ENCODE measurements at places on chromosomes 2 and 18.

- no peak for DNase-seq
Measured at GRCh38 chr2:24721470-24721869, 71.7 kb downstream of the PTRHD1 start.

- no peak for DNase-seq
Measured at GRCh38 chr2:44937688-44938240, 3.7 kb upstream of the SIX3 start.

- no peak for DNase-seq
Measured at GRCh38 chr2:8496079-8496478, 185.8 kb upstream of the ID2 start.

GRCh38 chr18:50822756-50823155 is 2.9 kb upstream of the MRO start:
- no peak for DNase-seq

DNA sequence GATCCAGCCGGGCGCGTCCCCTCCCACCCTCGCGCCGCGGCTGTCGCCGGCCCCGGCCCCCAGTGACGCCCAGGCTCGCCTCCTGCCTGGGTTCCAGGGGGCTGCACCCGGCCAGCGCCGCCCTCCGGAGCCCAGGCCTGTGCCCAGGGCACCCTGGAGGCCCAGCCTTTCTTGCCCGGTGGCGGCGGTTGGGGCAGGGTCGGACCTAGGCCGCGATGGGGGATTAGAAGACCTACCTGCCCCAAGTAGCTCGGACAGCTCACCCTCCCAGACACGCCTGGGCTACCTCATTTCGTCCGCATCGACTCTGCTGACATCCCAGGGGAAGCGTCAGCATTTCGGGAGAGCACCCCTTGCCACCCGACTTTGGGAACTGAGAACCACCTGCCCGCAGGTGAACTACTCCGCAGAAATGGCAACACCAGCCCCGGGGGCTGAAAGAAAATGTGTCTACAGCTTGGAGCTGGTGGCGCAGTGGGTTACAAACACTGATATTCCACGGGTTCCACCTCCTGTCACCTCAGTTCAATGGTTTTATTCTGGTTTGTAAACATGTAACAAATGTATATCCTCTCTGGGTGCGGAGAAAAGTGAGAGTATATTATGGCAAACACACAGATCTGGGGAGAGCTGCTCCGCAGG is 834 bp upstream of the ARL4C start:
- DNase-seq = no peak

DNA sequence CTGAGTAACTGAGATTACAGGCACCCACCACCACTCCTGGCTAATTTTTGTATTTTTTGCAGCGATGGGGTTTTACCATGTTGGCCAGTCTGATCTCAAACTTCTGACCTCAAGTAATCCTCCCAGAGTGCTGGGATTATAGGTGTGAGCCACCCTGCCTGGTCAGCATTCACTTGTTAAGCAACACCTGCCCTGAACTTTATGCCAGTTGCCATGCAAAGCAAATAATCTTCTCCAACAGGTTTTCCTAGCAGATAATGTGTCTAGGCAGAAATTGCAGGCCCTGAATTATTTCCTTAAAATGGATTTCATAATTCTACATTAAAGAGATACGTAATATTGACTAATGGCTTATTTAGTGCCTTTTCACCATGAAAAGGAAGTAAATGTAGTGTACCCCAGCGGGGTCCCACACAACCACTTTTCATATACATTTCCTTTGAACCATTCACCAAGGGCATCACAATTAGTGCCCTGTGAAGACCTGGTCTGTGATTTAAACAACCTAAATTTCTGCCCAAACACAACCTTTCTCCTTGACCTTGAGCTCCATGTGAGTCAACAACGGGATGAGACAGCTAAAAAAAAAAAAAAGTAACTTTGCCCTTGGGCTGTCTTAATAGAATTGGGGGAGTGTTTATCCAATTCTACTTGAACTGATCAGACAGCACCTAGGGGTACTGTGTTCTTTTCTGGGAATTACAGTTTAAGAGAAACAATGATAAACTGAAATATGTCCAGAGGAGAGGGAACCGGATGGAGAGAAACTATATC is 41.6 kb downstream of the EEF1B2 start:
- no peak for DNase-seq

GRCh38 chr2:214810671-214811070 is 1.2 kb upstream of the BARD1 start:
- no peak for DNase-seq

GRCh38 chr2:240372101-240372500 is 63.4 kb upstream of the GPC1 start:
- no peak for DNase-seq

DNA sequence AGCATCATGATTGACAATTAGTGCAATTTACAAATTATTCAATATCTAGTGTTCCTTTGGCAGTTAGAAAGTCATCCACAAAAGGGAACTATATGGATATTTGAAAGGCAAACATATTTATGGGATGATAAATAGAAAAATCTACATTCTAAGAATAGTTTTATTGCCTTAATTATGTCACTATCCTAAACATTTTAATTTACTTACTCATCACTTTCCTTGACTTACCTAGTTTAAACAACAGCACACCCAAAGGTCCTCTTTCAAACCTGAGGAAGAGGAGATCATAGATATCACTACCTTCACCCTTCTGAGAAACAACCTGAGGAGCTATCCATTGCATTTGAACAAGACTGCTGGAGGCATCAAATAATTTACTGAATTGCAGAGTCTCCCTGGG is 184.5 kb downstream of the WDPCP start:
- no peak for DNase-seq

DNA sequence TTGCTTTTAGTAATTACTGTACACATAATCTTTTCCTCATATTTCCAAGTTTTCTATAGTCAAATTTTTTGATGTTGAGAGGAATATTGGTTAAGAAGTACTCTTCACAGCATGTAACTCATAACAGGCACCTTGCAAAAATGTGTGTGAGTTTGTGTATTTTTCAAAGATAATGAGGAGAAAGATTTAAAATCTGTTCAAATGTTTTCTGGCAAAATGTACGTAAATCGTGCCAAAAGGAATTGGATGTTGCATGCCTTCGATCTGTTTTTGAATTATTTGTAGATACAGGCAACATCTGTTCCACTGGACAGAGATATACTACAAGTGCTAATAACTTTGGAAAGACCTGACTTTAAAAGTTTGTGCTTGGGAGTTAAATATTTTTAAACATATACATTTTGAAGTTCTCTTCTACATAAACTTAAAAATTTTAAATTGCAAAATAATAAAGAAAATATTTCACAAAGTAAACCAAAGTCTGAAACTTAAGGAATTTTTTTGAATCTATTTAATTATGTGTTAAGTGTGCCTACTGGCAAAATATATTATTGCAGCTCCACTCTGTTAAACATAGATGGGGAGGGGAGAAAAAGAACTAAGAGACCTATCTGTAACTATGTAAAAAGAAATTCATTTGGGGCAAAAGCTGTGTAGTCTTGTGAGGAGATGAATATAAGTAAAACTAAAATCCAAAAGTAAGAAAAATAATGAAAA is 133.5 kb upstream of the UBE2E3 start:
- DNase-seq = no peak

DNA sequence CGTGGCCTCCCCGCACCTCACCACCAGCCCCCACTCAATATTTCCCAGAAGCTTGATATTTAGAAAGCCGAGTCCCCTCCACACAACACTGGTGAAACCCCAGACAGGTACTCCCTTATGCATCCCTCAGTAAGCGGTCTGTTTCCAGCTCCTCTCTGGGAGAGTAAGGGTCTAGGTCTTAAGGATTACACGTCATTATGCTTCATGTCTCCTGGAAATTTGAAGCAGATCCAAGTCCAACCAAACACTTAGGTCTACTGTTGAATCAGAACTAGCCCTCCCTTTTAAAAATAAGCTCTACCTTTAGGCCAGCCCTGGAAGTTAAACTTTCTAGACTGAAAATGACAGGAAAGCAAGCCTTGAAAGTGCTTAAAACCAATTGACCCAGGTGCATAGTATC is 1.5 kb upstream of the OST4 start:
- no peak for DNase-seq

DNA sequence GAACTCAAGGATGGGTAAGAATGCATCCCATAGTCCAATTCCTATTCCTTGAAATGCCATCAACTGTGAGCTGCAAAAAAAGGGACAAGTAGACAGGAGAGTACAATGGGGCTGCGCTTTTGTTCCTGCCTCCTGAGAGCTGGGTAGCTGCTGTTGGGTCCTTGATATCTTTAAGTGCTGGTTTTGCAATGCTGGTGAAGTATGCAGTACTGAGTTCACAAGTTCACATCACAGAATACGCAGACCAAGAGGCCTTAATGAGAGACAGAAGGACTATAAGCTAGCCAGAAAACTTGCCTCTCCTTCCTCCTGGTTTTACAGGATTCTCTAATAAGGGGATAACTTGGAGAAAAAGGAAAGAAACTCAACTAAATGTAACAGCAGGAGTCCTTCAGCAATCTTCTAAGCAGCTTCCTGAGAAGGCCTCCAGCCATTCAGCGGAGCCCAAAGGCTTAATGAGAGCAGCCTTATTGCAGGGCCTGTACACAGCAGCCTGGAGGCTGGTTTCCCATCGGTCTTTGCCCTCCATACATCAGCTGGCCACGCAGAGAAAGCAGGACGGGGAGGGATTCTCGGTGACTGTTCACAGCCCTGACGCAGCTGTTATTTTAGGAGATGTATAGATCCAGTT is 293.1 kb downstream of the CDCA7 start:
- no peak for DNase-seq

- DNase-seq = no peak
Measured at GRCh38 chr18:10245846-10246175, 208.6 kb upstream of the APCDD1 start.

GRCh38 chr2:144152817-144153271 is 367.1 kb downstream of the ZEB2 start:
- no peak for DNase-seq

DNA sequence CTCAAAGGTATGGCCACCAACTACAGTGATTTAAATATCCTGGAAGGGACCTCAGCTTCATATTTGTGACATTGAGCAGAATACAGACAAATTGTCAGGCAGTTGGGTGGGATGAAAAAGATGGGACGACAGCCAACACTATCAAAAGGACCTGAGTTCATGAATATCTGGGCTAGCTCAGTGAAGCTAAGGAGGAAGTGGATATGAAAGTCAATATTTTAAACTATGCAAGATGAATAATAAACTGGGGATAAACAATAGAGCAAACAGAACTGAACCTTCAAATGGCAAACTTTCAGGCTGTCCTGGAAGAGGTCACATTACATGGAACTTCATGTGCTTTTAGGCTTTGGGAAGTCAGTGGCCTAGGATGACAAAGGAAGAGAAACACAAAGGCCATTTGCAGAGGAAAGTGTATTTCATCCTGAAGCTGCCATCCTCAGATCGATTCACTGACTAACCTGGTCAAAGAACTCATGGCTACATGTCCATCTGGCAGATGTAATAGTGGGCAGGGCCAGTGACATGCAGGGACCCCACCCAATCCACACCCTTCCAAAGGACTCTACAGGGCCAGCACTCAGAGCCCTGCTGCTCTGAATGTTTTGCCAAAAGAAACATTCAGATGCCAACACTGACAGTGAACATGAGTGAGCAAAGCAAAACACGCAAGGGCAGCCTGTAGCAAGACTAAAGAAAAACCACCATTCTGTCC is 175.7 kb downstream of the ETAA1 start:
- no peak for DNase-seq

Measured in stimulated activated CD4-positive, alpha-beta T cell treated with anti-CD3 and anti-CD28 coated beads, Interleukin-1b, Interleukin-23, amount 100 ng/mL, for 1 hour (primary cell).